Activated T-helper 17 cell treated with anti-CD3 and anti-CD28 coated beads, Interleukin-2, amount 50 U/mL, for 72 hours (primary cell): ENCODE measurements at places on chromosomes 3 and 15.

DNA sequence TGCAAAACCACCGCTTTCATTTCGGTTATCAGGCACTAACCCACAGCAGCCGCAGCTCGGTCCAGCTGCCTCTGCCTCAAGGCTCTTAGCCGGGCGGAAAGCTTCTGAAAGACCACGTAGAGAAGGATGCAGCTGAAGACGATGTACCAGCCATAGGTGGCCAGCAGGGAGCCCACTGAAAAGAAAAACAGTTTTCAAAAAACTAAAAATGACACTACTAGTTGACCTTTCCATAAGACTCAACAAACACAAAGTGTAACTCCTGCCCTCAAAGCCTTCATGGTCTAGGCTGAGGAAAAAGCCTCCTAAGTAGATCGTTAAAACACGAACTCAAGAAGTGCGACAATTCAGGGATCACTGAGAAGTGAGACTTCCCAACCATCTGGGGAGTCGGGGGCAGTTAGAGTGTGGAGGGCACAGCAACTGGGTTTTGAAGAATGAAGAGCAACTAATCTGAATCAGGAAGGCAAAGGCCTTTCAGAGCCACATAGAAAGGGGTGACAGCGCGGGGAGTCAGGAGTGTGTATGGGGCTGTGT lies 716 bp downstream of the SELENOS start:
- ATAC-seq = no peak

DNA sequence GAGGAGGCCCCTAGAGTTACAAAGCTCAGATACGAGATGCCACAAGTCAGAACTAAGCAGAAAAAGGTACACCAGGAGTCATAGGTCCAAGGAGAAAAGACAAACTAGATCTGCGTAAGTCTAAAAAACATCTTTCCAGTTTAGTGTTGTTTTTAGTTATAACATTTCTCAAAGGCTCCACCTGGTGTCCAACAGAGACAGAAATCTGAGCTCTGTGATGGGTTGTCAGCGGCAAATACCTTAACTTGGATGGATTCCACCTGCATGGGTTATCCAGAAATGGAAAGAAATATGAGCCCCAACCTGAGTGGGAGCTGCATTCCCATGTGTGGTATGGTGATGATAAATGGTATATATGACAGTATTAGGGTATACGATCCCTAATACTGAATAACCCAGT lies 238.6 kb upstream of the CHRM5 start:
- no peak for ATAC-seq

GRCh38 chr3:152222327-152222726 lies 46.4 kb upstream of the MBNL1 start:
- ATAC-seq = peak; percentile 83

GRCh38 chr3:89847955-89848354 lies 740.5 kb downstream of the EPHA3 start:
- ATAC-seq = no peak

GRCh38 chr15:85592148-85592547 lies 202.6 kb downstream of the KLHL25 start:
- ATAC-seq = no peak

- ATAC-seq = no peak
Measured at GRCh38 chr3:122727294-122727693, 46.7 kb downstream of the PARP14 start.

DNA sequence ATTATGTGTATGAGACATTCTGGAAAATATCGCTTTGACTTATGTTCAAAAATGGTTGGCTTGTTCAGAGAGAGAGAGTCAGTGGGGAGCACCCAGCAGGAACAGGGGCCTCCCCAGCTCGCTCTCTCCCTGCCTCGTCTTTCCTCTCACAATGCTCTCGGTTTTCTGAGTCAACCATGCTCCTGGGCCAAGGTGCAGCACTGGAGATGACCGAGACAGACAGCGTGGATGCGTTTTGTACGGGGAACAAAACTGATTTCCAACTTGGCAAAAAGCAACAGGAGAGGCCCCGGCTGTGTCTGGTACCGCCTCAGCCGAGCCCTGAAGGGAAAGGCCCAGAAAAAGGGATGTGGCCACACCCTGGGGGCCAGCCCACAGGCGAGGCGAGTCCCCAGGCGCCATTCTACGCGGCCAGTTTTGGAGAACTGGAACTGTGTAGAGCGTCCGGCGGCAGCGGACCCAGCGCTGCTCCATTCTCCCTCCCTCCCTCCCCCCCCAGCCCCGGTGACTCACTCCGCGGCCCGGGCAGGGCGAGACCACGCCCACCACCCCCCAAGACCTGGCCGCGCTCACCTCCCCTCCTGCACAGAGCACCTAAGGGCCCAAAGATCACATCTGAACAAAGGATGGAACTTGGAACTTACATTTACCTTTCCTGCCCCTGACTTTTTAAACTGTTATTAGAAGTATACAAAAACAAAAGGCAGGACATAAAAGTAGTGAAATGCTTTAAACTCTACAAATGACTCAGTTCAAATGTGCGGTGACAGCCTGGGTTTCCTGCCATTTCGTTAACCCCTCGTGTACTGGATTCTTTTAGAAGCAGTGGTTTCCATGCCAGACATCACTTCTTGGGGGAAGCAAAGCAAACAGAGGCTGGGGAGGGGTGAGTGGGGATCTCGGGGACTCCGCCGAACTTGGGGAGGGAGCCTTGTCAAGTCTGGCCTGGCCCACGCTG lies 12.7 kb downstream of the ATP10A start:
- ATAC-seq = peak; percentile 90

DNA sequence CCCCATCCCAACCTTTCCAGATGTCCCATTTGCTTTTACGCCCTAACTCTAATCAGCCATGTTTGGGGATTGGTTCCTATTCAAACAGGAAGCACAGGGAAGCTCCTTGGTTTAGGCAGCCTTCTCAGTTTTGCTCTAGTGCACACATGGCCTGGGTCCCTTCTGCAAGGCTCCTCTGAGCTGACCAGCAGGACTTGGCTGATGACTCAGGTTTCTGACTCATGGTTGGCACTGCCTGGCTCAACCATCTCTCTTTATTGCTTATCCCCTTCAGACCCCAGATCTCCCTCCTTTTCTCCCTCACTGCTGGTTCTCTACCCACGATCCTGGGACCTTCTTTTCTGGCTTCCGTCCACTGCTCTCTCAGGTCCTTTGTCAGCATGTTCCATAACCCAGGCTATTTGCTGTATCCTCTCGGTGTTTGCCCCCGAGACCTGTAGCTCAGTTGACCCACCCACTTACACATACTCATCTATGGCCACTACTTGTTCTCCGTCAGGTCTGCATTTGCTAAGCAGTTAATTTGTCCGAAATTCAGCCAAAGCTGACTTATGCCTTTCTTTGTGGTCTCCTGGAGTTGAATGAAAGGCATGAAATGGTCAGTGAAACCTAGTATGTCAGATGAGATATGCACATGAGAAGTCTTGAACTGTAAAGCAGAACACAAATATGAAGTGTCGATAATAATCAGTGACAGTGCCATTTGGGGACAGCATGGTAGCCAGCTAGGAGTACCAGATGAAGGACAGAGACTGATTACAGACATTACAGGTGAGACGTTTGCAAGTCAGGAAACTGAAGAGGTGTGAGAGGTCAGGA lies 323.5 kb upstream of the ROPN1 start:
- ATAC-seq = no peak

DNA sequence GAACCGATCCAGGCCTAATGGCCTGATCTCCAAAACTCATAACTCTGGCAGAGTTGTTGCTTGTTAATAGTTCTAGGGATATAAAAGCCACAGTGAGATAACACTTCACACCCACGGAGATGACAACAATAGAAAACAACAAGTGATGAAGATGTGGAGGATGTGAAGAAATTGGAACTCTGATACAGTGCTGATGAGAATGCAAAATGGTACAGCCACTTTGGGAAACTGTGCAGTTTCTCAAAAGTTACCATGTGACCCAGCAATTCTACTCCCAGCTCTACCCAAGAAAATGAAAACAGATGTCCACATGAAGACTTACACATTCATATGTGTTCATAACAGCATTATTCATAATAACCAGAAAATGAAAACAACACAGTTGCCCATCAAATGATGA lies 3.8 kb downstream of the CMTM7 start:
- ATAC-seq = peak; percentile 42

DNA sequence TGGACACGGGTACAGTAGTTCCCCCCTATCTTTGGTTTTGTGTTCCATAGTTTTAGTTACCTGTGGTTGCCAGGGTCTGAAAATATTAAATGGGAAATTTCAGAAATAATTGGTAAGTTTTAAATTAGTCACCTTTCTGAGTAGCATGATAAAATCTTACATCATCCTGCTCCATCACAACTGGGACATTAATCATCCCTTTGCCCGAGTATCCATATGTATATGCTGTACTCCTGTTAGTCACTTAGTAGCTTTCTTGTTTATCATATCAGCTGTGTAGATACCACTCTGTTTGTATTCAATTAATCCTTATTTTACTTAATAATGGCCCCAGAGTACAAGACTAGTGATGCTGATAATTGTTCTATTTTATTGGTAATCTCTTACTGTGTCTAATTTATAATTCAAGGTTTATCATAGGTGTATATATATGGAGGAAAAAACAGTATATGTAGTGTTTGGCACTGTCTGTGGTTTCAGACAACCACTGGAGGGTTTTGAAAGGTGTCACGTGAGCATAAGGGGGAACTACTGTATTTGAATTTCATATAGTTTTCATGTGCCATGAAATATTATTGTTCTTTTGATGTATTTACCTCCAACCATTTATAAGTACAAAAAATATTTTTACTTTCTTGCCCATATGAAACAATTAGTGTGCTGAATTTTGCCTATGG lies 41.4 kb downstream of the CTDSPL2 start:
- peak; percentile 100 for ATAC-seq

GRCh38 chr3:90011131-90011530 lies 903.7 kb downstream of the EPHA3 start:
- no peak for ATAC-seq

DNA sequence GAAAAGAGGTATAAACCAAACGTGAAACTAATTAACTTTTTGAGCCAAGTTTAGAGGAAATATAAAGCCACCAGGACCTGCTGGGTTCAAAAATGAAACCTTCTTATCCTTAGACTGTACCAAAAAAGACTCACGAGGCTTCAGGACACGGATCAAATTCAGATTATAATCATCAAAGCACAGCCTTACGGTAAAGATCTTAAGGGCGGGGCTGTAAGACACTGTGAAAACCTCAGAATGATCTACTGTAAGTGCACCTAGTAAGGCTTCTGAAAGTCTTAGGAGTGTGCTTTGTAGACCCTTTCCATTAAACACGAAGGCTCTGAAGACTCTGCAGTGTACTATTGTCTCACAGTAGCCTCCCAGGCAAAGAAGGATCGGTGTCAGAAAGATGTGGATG lies 26.8 kb downstream of the TARS3 start:
- no peak for ATAC-seq

- ATAC-seq = no peak
Measured at GRCh38 chr3:133837487-133838295, 32.1 kb downstream of the SRPRB start.

GRCh38 chr15:98881526-98882520 lies 125.8 kb downstream of the PGPEP1L start:
- peak; percentile 43 for ATAC-seq

DNA sequence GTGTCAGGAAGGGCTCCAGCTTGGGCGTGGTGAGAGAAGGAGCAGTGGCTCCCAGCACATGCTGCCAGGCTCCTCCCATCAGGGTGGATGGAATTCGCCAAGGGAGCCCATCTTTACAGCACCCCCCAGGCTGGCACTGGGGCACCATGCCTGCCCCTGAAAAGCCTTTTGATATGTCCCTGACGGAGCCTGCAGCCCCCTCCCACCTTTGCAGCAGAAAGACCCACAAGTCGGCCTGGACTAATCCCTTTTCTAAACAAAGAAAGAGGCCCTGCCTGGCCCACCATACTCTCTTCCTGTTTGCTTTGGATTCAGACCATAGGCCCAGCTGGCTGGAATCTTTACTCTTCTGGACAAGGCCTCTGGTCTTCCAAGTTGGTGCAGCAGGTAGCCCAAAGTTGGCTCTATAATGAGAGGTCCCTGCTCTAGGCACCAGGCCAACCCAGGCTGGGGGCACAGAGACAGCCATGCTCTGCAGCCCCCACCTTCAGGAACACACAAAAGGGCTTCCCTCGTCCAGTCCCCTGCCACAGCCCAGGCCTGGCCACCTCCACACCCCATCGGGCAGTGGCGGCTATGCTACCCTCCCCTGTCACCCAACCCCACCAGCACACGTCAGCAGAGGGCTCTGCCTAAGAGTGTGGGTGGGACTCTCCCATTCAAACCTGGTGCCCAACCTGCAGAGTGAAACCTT lies 5.4 kb downstream of the ANPEP start:
- no peak for ATAC-seq
